ENCODE measurements at places on chromosomes 16 and 17.
A peak's percentile ranks its signal among the peaks of the same experiment; 100 is the strongest.

- peak; percentile 30 for DNase-seq
Measured at GRCh38 chr16:87608400-87608985, 6.2 kb downstream of the JPH3 start.

- peak; percentile 15 for DNase-seq
Measured at GRCh38 chr17:45906927-45907622, 12.7 kb downstream of the MAPT start.

GRCh38 chr16:2782583-2783351, 4.6 kb downstream of the PRSS33 start:
- no peak for DNase-seq

GRCh38 chr17:40072040-40072734, 9.4 kb downstream of the THRA start:
- no peak for DNase-seq

- DNase-seq = no peak
Measured at GRCh38 chr16:11674818-11675560, 6.7 kb downstream of the SNN start.

GRCh38 chr17:76137351-76138233, 3.5 kb downstream of the FOXJ1 start:
- DNase-seq = no peak

- peak; percentile 17 for DNase-seq
Measured at GRCh38 chr17:1398931-1399678, 917 bp downstream of the YWHAE start.

DNA sequence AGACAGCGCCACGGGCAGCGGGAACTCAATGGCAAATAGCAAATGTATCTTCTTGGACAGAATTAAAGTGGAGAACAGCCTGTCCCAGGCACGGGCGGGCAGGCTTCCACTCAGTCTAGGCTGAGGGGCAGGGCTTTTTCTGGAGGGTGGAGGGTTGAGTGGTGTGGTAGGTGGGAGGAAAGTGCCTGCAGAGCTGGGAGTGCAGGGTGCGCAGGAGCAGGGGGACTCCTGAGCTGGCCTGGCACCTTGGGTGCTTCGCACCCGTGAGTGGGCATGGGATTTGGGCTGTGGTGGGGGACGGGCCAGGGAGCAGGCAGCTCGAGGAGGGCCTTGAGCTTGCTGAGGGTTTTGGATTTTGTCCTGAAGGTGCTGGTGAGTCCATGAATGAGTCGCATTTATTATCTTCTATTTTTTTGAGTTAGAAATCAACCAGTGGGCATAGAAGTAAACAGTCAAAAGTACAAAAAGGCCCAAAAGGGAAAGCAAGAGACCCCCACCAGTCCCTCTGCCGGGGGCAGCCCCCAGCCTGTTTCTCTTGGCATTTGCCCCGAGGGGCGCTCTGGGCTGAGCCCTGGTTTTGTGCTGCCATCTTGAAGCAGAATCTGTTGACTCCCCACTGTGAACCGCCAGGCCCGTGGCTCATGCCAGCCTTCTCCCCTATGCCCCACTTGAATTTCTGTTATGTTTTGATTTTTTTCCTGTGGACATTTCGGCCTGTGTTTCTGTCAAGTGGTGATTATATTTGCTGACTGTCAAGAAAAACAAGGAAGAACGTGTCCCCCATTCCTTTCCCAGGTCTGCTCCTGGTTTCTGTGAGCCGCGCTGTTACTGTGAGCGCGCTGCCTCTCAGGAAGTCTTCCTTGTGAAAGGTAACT, 8.2 kb downstream of the ADORA2B start:
- DNase-seq = no peak

DNA sequence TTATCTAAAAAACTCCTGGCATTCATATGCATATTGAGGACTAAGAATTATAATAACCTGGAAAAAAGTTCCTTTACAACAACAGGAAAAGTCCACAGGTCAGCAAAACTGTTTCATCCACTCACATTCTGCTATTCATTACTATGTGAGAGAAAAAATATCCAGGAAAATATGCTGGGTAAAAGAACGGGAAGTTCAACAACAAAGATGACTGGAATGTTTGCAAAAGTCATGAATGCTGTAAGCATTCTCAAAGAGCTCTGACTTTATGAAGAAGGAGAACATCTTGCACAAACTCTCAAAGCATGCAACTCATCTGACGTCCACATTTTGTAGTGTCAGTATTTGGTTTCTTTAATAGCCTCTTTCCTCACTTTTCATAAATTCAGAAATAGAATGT, 56.9 kb upstream of the ALDH3A1 start:
- no peak for DNase-seq

- no peak for DNase-seq
Measured at GRCh38 chr17:69572747-69573146, 158.2 kb downstream of the MAP2K6 start.

DNA sequence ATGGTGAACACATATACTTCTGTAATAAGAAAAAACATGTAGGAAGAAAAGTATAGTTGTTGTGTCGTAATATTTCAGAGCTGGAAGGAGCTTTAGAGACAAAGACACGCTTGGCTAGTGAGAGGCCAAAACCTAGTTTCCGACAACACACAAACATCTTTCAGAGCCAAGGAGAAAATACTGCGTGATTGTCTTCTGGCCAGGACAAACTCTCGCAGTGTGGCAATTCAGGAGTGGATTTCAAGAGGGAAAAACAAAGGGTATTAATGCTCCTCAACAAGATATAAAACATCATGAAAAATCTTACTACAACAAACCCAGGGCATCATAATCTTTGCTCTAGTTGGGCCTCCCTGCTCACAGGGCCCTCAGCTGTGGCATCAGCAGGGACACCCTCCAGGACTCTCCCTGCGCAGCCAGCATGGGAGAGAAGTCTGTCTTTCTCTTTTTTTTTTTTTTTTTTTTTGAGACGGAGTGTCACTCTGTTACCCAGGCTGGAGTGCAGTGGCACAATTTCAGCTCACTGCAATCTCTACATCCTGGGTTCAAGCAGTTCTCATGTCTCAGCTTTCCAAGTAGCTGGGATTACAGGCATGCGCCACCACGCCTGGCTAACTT, 66.4 kb downstream of the CYB5B start:
- DNase-seq = no peak

DNA sequence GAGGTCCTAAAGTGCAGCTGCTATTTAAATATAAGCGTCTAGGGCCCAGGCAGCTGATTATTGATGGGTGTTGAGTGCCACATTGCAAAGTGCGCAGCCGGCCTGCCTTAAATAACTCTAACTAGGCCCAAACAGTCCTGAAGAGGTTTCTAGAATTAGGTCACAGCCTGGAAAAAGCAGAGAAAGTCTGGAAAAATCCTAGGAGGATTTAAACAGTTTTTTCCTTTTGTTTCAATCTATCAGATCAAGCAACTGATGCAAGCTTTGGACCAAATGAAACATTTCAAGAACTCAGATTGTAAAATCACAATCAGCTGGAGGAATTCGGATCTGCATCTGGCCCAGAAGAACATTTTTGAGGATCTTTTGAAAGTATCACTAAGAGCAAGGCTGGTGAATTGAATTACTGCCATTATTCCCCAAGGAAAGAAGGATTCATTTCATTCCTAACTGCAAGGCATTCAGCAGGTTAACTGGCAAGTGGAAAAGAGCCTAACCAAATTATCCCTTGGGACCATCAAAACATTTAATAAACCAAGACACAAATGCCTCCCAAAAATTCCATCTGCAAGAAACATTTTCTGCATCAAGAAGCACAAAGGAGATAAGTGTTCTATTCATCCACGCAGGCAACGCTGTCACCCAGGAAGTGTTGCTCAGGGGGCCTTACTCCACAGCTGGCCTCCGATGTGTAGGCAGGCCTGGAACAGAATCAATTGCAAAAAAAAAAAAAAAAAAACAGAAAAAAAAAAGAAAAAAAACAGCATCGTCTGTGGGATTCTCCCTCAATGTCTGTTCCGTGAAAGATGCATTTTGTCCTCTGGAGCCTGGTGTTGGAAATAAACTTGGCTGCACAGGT, 46.1 kb downstream of the IRX3 start:
- no peak for DNase-seq

DNA sequence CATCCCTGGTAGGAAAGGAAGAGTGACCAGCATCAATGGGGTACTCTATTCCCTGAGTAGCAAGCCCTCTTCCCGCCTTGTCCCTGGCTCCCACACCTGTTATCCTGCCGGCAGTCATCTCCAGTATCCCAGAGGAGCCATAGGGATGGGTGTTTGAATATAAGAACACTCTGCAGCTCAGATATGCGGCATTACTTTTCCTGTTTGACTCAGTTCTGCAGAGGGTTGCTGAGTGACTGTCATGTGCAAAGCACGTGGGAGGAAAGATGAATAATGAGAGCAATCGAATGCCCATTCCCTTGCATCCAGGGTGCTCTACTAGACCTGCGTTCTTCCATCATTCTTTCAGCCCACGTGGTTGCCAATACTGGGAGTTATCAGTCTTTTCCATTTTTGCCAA, 115.1 kb downstream of the PRKCB start:
- DNase-seq = peak; percentile 60

GRCh38 chr17:64340557-64340956, 50.1 kb downstream of the PECAM1 start:
- DNase-seq = no peak

GRCh38 chr16:85387171-85387507, 226.0 kb upstream of the GSE1 start:
- no peak for DNase-seq

- DNase-seq = no peak
Measured at GRCh38 chr17:60554377-60554788, 28.3 kb upstream of the APPBP2 start.
